ENCODE measurements at places on chromosomes 13 and 19.

DNA sequence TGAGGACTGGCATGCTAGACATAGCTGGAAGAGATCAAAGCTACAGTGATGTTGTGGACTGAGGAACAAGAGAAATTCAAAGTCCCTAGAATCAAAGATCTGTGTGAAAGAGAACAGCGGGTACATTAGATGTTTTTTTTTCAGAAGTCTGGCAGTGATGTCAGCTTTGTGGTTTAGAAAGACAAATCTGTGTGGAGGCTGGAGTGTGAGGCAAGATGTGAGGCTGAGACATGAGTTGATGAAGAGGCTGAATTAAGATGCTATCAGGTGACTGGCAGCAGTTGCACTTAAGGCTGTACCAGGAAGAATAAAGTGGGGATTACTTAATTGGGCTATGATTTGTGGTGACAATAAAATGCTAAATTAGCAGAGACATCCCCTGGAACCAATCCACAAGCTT lies 46.5 kb downstream of the DNAJC3 start:
- DNase-seq: no peak

DNA sequence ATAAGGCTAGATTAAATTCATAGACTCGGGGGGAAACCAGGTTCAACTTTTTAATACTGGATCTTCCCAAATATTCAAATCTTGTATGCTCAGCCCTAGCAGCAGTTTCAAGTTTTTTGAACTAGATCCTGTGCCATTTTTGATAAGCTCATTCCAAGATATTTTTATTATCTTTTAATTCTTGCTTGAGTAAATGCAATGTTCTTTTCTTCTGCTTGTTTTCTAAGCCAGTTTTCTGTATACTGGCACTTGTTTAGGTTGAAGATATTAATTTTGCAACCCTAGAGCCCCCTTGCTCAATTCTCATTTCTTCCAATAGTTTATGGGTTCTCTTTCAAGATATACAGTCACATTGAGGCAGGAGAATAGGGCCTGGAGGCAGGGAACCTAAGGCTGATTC lies 13.1 kb upstream of the PNMA8C start:
- DNase-seq: no peak

DNA sequence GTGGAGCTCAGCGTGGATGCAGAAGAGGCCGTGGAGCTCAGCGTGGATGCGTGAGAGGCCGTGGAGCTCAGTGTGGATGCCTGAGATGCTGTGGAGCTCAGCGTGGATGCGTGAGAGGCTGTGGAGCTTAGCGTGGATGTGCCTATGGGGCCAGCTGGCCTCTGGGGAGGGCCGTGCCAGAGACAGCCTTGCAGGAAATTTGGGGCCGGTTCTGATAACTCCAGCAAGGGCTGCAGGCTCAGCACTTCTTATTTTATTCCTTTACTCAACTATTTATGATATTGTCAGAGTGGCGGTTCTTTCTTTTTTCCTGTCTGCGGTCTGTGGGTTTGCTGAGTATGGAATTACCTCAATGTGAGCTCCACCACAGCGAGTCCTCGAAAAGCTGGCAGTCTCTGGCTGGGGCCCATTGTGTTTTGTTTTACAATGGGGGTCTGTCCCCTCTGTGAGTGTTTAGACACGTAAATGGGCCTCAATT lies 17.8 kb upstream of the TMEM255B start:
- DNase-seq: no peak

- DNase-seq: no peak
These were observed at the start of gene NLRP4 for GRCh38 chr19:55836340-55836739. Gene NLRP4 (plus strand): TSS chr19:55836540. CDS start chr19:55852081, 15,541 bp downstream.

- no peak for DNase-seq
These were observed 1.2 kb downstream of the SELENOW start for GRCh38 chr19:47779524-47780214.

DNA sequence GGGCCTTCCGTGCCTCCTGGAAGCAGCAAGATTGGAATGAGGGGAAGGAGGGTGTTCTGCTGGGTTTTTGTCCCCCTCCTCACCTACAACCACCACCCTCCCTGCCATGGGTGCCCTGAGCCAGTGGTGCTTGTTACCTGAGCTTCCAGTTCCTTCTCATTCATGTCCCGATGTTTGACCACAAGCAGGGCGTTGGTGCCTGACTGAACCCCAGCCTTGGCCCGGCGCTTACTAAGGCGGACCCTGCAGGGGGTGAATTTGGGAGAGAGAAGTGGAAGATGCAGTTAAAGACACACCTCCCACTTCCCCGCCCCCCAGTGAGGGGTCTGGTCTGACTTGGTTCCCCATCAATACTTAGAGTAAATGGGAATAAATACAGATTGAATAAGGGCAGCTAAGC lies 4.3 kb downstream of the PAF1 start:
- DNase-seq: no peak

GRCh38 chr13:114118511-114119123 lies 13.8 kb downstream of the RASA3 start:
- DNase-seq: no peak

DNA sequence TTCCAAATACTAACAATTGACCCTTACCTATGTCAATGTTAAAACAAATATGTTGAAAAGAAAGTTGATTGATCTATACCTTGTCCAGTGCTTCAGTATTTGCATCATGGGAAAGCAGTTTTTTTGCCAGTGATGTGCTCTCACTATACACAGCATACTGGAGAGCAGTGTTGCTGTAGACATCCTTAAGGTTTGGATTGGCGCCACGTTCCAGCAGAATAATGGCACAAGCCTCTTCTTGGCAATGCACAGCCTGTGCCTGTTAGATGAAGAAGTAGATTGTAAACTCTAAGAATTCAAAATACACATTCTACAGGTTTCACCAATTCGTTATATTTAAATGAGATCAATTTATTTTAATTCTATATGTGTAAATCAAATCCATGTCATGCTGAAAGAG lies 43.9 kb upstream of the C1QTNF9B start:
- no peak for DNase-seq

GRCh38 chr13:79456656-79457365 lies 24.1 kb upstream of the NDFIP2 start:
- DNase-seq: no peak

DNA sequence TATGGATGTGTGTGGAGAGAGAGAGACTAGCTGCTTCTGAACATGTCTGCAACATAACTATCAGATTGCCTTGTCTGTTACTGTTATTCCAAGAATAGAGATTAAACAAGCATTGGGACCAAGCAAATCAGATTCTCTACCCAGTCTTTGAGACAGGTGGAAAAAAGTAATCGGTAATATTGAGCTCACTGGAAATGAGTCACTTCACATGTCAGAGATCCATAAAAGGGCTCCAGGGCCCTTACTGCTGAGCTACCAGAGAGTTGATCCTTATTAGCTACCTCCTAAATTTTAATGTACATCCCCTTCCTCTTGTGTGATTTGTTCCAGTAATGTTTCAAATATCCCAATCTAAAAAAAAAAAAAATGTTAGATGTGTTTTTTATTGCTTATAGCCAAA lies 2118.0 kb downstream of the PCDH9 start:
- DNase-seq: no peak

GRCh38 chr13:98651744-98652143 lies 74.8 kb upstream of the STK24 start:
- DNase-seq: no peak

DNA sequence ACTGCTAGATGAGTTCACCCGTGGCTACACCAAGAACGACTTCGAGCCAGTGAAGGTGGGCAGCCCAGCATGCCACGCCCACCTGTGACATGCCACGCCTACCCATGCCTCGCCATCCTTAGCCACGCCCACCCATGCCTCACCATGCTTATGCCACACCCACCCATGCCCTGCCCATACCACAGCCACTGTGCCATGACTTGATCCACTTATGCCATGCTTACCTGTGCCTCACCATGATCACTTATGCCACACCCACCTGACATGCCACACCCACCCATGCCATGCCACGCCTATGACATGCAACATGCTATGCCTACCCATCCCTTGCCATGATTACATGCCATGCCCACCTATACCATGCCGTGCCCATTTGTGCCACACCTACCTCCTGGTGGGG lies 12.9 kb upstream of the USE1 start:
- no peak for DNase-seq

DNA sequence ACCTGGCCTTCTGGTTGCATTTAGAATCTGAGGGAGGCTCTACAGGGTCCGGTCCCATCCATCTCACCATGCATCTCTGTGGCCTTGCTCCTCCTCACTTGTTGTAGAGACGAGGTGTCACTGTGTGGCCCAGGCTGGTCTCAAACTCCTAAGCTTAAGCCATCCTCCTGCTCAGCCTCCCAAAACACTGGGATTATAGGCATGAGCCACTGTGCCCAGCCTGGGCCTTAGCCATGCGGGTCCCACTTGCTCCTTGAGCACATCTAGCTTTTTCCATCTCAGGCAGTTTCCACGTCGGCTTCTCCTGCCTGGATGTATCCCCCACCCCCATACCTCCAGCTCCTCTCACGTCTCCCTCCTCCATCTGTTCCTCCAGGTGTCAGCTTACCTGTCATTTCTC lies 9.8 kb downstream of the ELSPBP1 start:
- no peak for DNase-seq

DNA sequence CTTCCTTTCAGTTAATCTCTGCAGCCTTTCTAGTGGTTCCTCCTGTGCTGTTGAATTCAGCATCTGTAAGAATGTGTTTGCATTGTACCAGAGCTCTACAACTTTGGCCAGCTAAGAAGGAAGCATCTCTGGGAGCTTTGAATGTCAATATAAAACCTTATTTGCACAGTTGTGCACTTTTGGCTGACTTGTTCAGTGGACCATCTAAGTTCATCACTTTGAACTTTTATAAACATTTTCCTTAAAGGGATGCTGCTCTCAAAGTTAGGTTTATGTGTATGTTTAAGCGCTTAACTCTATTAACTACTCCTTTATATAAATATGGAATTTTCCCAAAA lies 15.6 kb downstream of the POLR1D start:
- DNase-seq: no peak

GRCh38 chr13:30755678-30756077 lies 20.3 kb downstream of the ALOX5AP start:
- no peak for DNase-seq

GRCh38 chr13:113920606-113921286 lies 53.1 kb downstream of the C13orf46 start:
- no peak for DNase-seq

- no peak for DNase-seq
These were observed 1.8 kb upstream of the NCCRP1 start for GRCh38 chr19:39194832-39195542.

DNA sequence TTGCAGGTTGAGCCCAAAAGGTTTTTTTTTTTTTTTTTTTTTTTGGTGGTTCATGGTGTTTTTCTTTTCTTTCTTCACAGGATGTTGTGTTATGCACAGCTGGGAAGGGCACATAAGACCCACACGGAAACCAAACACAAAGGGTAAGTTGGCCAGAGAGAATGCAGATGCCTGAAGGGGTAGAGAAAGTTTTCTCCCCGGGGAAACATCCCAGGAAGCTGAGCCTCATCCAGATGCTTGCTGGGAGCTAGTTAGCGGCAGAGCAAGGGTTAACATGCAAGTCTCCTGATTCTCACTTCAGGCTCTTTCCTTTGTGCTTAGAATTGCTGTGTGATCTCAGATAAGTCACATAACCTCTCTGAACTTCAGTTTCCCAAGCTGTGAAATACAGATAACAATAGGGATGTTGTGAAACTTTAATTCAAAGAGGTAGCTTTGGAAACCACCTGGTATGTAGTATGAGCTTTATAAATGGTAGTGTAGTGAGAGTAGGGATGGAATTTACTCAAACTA lies 3.1 kb downstream of the ADGRE1 start:
- DNase-seq: no peak

DNA sequence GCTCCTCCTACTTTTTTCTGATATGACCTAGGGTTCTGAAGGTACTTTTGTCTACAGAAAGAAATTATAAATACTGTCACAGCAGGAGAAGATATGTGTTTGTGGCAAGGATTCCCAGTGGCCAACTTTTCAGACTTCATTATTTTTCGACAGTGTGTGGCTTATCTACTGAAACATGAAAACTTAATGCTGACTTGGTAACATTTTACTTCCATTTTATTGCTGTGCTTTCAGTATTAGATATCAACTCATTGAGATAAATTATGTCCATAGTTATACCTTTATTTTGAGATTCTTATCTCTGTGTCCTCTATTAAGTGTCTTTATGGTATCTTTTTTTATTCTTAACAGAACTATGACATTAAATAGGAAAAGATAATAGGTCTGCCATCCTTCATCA lies 700.0 kb downstream of the PCDH9 start:
- no peak for DNase-seq

- no peak for DNase-seq
These were observed 40.8 kb downstream of the BBC3 start for GRCh38 chr19:47190167-47190727.

DNA sequence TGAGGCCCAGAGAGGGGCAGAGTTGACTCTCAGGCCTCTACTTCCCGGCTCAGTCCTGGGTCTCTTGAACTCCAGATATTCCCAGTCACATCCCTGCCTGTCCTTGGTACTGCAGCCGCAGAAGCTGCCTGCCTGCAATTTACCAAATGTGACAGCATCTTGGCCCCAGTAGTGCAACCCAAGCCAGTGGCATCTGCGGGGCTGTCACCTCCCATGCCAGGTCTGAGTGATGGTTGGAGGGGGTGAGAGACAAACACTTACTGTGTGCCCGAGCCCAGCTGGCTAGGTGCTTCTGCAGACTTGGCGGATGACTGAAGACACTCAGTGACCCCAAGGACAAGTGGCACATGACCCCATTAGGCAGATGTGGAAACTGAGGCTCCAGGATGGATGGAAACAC lies 18.4 kb downstream of the ZNRF4 start:
- DNase-seq: no peak

- no peak for DNase-seq
These were observed 22.2 kb upstream of the ERVV-1 start for GRCh38 chr19:52991484-52991883.

DNA sequence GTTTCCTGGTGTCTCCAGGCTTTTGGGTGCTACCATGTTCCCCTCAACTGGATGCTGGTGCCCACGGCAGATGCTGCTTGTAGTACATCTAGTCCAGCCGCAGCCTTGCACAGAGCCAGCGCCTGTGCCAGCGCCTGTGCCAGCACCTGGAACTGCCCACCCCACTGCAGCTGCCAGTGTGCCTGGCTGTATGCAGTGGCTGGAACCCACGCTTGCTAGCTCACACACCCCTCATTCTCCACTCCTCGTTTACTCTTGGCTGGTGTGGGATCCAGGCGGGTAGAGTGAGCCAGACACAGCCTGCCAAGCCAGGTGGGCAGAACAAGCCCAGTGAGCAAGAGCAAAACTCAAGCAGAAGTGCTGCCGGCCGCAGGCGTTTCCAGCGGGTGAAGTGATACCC lies 428.6 kb downstream of the SLITRK1 start:
- no peak for DNase-seq

DNA sequence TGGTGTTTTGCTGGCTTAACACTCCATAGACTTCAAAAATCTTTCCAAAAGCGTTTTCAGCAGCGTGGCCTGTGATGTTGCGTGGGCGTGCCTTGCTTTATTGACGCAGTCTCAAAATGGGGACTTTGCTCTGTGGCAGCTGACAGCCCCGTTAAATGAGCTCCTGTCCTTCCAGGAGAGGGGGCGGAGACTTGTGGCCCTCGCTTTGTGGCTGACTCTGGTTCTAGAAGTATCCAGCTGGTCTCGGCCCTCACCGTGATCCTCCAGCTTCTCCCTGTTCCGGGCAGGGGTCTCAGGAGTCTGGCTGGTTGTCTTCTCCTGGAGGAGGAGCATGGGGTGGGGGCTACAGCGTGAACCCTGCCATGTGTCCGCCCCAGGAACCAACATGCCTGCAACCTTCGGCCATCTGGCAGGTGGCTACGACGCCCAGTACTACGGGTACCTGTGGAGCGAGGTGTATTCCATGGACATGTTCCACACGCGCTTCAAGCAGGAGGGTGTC lies 8.4 kb upstream of the ZNF554 start:
- no peak for DNase-seq

GRCh38 chr13:63167699-63168337 lies 1752.2 kb upstream of the PCDH20 start:
- no peak for DNase-seq

Measured in esophagus squamous epithelium (tissue), 5 donors.